ENCODE measurements at places on chromosomes 16 and 17.

DNA sequence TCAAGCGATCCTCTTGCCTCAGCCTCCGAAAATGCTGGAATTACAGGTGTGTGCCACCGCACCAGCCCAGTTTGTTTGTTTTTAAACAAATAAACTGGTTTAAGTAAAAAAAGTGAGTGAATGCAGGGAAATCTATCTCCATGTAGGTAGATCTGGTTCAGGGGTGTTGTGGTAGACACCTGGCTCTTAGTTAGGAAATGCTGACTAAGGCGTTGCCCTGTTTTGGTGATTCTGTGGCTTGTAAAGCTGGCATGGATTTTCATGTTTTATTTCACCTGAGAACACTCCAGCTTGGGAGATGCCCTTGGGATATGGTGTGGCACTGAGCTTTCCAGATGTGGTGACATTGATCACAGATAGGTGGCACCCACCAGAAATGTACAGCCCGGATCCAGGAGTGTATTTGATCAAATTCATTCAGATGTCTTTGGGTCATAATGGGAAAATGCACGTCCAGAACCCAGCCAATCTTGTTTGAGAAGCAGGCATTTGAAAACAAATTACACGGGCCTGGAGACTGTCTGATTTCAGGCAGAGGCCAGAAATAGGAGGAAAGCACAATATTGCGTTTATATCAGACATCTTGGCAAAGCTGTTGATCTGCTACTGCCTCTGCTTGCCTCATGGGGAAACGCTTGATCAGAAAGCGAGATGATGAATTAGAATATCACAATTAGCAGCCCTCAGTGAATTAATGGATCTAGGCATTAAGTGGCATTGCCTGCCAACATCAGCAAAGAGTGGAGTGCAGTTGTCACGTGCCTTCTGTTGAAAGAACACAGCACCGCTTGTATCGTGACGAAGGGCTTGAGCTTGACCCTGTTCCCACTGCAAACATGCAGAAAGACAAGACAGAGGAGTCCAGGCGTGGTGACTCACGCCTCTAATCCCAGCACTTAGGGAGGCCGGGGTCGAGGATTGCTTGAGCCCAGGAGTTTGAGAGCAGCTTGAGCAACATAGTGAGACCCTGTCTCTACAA, 7.3 kb upstream of the IL34 start:
- DNase-seq, result no peak

DNA sequence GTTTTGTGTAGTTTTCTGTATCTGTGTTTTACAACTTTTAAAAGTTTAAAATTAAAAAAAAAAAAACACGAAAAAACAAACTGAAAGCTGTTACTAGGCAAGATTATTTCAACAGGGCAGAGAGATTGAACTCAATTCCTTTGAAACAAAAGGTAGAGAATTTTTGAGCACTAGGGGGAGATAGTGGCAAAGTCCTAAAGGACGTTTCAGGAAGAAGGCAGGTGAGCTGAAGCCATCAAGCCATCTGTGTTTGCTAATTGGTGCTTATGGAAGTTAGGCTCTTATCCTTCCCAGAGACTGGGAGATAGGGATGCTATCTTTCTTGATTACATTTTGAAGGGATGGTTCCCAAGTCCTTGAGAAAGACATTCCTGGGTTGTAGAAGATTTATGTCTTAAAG, 70.6 kb upstream of the CLEC3A start:
- DNase-seq, result no peak

- no peak for DNase-seq
Observed at GRCh38 chr17:65139101-65139764, 2.1 kb downstream of the RGS9 start.

DNA sequence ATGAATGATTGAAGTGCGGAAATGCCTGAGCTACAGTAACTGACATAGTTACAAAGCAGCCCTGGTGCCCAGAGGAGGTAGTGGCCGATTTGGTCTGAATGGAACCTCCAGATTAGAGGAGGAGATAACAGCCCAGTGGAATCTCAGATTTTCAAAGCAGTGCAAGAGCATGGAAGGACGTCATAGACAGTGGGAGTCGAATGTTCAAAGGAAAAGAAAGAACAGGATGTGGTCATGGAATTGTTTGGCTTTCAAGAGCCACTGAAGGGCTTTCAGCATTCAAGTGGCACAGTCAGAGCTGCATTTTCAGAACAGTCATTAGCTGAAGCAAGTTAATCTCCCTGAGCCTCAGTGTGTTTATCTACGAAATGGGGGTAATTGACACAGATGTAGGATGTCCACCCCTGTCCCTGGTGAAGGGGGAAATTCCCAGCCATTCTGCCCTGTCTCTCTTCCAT, 104.6 kb upstream of the CACNG3 start:
- no peak for DNase-seq

DNA sequence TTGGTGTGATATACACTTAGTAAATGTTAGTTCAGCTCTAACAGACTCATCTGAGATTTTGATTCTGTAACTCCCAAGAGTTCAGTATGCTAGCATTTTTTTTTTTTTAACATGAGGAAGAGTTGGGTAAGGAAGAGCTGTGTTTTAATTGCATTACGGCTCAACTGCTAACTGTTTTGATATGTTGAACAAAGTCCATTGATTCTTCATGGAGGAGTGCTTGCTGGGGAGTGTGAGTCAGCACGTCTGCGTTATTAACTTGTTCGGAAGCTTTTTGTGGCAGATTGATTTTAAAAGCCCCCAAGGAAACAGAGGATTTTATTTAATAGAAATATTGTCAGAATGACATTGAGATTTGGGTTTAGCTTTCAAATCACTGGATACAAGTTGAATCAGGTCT, 45.8 kb downstream of the PITPNC1 start:
- DNase-seq, result no peak

GRCh38 chr17:3708366-3708765, 12.4 kb upstream of the P2RX5 start:
- no peak for DNase-seq

DNA sequence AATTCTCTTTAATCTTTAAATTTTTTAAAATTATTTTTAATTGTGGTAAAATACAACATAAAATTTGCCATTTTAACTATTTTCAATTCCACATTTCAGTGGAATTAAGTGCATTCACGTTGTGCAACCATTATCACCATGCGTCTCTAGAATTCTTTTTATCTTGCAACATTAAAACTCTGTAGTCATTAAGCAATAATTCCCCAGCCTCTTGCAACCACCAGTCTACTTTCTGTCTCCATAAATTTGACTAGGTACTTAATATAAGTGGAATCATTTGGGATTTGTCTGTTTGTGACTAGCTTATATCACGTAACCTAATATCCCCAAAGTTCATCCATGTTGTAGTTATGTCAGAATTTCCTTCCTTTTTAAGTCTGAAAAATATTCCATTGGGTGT, 79.1 kb downstream of the TAOK1 start:
- DNase-seq, result no peak

- DNase-seq, result peak; percentile 11
Observed at GRCh38 chr17:55420776-55421178, 858 bp downstream of the MMD start.

DNA sequence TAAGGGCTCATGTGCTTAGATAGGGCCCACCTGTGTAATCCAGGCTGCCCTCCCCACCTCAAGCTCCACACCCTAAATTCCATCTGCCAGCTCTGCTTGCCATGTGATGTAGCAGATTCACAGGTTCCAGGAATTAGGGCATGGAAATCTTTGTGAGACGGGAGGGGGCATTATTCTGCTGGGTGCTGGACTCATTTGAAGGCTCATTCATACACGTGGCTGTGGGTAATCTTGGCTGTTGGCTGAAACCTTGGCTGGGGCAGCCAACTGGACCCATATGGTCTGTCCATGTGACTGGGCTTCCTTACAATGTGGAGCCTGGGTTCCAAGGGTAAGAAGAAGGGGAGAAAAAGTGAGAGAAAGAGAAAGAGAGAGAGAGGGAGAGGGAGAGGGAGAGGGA, 115.1 kb downstream of the CYLD start:
- no peak for DNase-seq

DNA sequence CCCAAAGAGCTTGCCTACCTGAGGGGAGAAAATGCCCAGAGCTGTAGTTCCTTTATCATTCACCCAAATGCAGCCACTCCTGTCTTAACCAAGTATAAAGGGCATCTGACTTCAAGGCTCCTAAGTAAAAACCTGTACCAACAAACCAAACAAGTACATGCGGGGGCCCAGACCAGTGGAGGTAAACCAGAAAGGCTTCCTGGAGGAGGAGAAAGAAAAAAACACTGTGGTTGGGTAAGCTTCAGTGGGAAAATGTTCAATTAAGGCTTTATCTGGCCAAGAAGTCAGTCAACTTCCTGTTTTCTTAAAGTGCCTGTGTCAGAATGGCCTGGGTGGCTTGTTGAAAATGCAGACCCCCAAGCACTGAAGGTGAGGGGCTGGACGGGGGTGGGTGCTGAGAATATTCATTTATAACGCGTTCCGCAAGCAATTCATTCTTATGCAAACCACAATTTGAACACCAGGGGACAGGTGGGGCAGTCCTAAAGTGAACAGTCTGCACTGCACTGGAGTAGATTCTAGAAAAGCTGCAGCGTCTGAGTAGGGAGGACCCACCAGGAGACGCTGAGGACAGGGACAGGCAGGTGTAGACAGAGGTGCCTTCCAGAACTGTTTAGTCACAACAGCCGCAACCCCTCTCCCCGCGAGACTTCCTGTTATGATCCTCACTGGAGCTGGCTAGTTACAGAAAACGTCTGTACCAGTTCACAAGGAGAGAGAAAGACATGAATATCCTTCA, 467.1 kb downstream of the SOX9 start:
- DNase-seq, result no peak

DNA sequence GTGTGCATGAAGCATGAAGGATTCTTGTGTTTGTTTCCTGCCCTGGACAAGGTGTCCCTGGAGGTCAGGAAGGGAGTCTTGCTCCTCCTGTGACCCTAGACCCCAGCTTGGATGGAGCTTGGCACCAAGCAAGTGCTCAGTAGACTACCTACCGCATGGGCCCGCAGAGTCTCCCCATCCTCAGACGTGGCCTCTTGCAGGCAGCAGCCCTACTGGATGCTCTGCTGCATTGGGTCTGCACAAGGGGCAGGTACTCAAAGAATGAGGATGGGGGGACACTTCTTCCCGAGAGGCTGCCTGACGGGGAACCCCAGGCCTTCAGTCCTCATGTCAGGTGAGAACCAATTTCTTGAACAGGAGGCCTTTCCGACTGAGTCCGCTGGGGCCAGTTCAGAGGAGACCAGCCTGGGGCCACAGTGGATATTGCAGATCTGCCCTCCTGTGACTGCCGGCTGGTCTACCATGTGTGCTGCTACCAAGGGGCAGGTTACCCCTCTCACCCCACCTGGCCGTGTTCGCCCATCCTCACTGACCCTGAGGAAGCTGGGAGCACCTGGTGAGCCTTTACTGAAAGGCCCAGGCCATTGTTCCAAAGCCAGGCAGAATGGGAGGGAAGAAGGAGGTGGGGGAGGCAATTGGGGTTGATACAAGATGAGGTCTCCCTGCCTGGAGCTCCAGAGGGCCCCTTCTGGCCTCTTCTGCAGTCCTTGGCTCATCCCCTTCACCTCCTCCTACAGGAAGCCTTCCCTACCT, 206.3 kb downstream of the RAB11FIP4 start:
- no peak for DNase-seq

GRCh38 chr16:2163211-2163881, 7.8 kb downstream of the TRAF7 start:
- DNase-seq, result no peak

DNA sequence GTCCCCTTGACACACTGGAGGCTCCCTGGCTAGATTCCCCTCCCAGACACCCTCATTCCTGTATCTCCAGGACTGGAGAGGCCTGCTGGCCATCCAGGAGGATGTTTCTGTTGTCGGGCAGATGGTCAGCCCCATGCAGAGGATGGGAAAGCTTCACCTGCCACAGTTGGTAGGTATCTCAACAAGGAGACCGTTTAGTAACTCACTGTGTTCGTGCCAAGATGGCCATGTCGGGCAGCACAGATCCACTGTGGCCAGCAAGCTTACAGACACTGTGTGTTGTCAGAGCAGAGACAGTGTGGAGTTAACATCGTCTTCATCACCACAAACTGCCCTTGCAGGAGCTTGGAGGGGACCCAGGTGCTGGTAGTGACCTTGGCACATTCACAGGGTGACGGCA, 390.9 kb downstream of the SEC14L1 start:
- no peak for DNase-seq

- no peak for DNase-seq
Observed at GRCh38 chr17:70030371-70030770, 44.7 kb upstream of the KCNJ16 start.

DNA sequence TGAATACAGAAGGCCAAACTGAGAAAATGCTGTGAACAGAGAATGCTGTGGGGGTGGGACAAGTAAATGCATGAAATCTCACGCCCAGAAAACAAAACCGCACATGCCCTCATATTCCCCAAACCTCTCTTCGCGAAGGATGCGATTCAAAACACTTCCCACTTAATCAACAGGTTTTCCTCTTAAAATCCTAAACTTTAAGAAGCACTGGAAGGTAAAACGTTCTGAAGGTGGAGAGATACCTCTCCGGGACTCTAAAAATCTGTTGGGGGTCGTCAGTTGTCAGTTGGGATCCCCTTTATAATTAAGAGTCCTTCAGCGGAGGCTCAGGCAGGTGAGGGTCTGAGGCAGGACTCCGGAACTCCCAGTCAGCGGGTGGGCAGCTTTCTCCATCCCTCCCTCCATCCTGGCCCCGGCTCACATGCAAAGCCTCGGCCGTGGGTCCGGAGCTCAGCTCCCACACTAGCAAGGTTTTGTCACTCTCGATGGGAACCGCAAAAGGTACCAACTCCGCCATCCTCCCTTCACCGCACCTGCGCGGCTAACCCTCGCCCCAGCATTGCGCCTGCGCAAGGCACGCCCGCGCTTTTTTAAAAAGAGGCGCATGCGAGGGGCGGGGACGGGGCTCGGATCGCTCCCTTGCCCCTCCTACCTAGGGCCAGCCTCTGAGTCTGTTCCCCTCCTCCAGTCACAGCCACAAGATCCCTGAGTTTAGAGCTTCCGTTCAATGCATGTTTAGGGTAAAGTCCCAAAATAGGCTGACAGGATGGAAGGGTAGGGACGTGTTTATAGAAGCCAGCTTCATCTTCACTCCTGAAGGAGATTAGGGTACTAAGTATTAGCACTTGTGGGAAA, at the start of gene RDM1:
Gene RDM1 (minus strand): TSS at position 563 of the 855 bp plus-strand sequence. CDS start 46 bp downstream, at position 517.
- no peak for DNase-seq

GRCh38 chr17:31413081-31413799, 21.8 kb downstream of the RAB11FIP4 start:
- DNase-seq, result no peak

DNA sequence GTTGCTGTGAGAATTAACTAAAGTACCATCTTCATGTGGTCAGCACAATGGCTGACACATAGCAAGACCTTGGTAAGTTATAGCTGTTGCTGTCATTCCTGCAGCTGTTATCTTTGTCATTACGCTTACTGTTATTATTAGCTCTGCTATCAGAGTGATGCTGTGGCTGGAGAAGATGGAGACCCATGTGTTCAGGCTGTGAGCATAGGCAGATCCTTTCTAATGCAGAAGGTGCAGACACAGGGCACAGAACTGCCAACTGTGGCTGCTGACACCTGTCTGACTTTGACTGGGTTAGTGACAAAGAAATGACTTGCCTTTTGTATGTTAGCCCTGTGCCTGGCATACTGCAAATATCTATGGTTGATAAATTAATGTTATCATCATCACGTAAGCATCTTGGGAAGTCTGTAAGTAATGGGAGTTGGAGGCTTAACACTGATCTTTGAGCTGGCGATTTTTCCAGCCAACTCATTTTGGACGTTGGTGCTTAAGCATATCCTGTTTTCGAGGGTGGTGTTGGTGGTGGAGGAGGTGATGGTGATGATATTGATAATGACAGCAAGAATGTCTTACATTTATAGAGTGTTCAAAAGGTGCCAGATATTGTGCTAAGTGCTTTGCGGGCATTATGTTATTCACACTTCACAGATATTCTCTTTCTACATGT, 695.3 kb downstream of the WWOX start:
- no peak for DNase-seq
